Activated naive CD8-positive, alpha-beta T cell treated with anti-CD3 and anti-CD28 coated beads for 36 hours (primary cell): ENCODE measurements at places on chromosomes 2 and 18. TPM values are rescaled to one million over a fixed set of nuclear protein-coding genes. Genes with fewer than 3 reads are reported as not detected.

ACKR3 gene
- total RNA-seq = 1.3 TPM

GRCh38 chr18:51072586-51073313 is 42.7 kb downstream of the SMAD4 start:
- H3K27me3 ChIP-seq = no peaks in the 10 kb centered on the region
- peaks cover 44% of the 10 kb centered on the region for H3K36me3 ChIP-seq
- H3K4me3 ChIP-seq = no peak overlapping the region

GRCh38 chr18:57353940-57354461 is 1.6 kb downstream of the ST8SIA3 start:
- peaks cover 3% of the 10 kb centered on the region for H3K4me1 ChIP-seq
- H3K36me3 ChIP-seq = peaks cover 6% of the 10 kb centered on the region
- H3K4me3 ChIP-seq = no peak overlapping the region
- no peak overlapping the region for H3K27ac ChIP-seq
- peaks cover 62% of the 10 kb centered on the region for H3K27me3 ChIP-seq
- peak; percentile 38 for DNase-seq

DNA sequence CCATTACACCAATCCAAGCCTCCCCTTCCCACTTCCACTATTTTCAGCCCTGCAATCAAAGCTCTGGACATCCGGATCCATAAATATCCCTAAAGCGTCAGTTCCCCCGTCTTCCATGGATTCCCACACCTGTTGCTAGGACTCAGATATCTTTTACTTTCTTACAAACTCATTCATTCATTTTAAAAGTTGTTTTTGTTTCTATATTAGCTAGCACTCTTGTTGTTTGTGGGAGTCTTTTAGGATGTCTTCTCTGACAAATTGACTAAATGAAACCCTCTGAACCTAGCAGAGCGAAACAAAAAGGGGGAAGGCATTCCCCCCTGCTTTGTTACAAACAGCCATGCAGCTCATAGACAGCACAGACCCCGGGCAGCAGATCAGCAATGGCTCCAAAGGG is 9.0 kb upstream of the NBAS start:
- H3K4me1 ChIP-seq = no peaks in the 10 kb centered on the region
- no peak for DNase-seq
- H3K27me3 ChIP-seq = peaks cover 8% of the 10 kb centered on the region

DNA sequence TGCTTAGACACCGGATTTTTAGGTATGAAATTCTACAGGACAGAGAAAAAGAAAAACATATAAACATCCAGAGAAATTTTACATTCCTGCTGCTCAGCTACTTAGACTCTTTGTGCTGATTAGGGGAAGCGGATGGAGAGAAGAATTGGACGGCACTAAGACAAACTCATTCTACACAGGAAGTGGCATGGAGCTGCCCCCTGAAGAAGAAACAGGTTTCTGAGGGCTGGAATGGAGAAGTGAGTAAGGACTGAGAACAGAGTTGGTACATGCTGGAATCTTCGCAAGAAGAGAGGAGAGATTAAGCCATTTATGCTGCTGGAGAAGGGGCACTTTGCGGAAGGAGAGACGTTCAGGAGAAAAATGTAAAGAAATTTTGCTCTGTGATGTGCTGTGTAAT is 253.0 kb upstream of the ERBB4 start:
- peaks cover 3% of the 10 kb centered on the region for H3K4me1 ChIP-seq
- H3K27ac ChIP-seq = no peak overlapping the region
- H3K27me3 ChIP-seq = peaks cover 4% of the 10 kb centered on the region
- H3K4me3 ChIP-seq = no peak overlapping the region
- DNase-seq = no peak

DNA sequence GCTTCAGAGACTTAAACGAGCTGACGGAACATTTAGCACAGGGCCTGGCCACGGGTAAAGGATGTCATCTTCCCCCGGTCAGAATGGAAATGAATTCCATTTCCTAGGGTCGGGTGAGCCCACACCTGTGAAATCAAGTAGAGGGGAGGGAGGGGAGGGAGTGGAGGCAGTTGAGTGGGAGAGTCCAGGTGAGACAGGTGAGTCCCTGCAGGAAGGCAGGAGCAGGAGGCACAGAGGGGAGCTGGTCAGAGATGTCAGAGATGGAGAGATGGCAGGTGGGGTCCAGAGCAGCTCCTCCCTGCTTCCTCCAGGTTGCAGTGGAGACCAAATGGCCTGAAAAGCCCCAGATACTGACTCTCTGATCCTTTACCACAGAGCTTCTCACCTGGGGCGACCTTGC is 55.2 kb downstream of the SH3BP4 start:
- H3K27ac ChIP-seq = no peak overlapping the region
- H3K4me1 ChIP-seq = no peaks in the 10 kb centered on the region
- H3K4me3 ChIP-seq = no peak overlapping the region
- no peaks in the 10 kb centered on the region for H3K36me3 ChIP-seq
- DNase-seq = no peak

GAD1 gene
- 0.74 TPM for total RNA-seq

STARD6 gene
- total RNA-seq = not detected

- DNase-seq = no peak
Observed at GRCh38 chr2:12223732-12224131, 477.3 kb downstream of the LPIN1 start.

DNA sequence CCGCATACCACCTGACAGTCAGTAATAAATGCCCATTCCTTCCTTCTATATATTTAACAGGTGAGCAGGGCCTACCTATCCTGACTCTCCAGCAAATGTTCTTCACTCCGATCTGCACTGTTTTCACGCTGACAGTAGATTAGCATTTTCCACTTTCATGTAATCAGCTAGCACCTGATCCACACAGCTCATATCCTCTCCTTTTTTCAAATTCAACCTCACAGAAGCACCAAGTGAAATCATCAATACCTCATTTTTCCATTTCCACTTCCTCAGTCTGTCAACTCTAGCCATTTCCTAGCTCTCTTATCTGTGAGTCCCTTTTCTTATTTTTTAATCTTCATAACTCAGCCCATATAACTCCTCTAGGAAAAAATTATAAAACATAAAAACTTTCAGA is 402.8 kb downstream of the ZEB2 start:
- no peaks in the 10 kb centered on the region for H3K27me3 ChIP-seq
- DNase-seq = no peak
- H3K4me1 ChIP-seq = peaks cover 10% of the 10 kb centered on the region
- H3K36me3 ChIP-seq = peaks cover 14% of the 10 kb centered on the region
- H3K27ac ChIP-seq = peak overlapping the region; percentile 12

DNA sequence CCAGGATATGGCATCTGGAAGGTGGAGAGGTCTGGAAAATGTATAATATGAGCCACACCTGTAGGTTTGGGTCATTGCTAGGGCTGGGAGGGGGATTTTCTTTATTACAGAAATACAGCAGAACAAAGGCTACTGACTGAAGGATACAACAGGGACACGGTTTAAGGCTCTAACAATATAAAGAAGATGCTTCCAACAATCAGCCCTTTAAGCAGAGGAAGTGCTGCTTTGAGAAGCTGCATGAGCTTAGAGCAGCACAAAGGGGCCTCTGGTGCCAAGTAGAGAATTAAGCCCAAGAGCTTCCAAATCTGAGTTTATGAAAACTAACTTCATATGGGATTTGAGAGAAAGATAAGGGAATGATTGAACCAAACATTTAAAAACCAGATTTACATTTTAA is 174.5 kb upstream of the RMP24 start:
- H3K4me1 ChIP-seq = no peaks in the 10 kb centered on the region
- no peak overlapping the region for H3K4me3 ChIP-seq
- H3K27ac ChIP-seq = no peak overlapping the region
- peaks cover 15% of the 10 kb centered on the region for H3K27me3 ChIP-seq
- DNase-seq = no peak

DNA sequence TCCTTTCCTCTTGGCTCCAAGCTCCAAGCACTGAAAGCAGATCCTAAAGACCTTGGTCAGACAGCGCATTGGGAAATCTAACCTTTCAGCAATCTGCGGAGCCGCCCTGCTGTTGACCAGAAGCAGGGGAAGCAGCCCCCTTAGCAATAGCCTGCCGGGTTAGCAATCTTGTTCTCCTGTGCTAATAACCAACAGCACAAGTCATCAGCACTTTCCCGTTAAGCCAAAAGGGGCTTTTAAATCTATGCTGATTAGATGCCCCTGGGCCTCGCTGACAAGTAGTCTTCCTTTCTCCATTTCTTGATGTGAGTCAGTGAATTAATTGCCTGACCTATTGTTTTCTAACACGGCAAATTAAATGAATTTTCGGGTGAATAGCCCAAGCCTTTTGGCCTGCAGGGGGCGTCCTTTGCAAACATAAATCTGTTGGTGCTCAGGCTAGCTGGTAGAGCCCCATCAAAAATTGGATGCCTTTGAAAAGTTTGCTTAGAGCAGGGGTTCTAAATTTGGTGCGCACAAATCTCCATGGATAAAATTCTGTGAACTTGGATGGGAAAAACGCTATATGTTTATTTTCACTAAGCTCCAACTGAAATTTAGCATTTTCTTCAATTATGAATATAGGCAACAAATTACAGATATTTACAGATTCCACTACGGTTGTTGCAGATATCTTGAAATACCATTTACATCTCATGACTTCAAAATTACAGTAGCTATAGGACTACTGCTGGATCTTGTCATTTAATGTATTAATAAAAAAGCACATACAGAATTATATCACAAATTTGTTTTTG is 24.6 kb downstream of the MAIP1 start:
- no peak overlapping the region for H3K27ac ChIP-seq
- no peak overlapping the region for H3K4me3 ChIP-seq
- H3K4me1 ChIP-seq = peaks cover 21% of the 10 kb centered on the region
